Stimulated activated CD4-positive, alpha-beta T cell treated with anti-CD3 and anti-CD28 coated beads, Interleukin-2, amount 100 ng/mL, for 24 hours (primary cell): ENCODE measurements at places on chromosomes 5 and 9.

DNA sequence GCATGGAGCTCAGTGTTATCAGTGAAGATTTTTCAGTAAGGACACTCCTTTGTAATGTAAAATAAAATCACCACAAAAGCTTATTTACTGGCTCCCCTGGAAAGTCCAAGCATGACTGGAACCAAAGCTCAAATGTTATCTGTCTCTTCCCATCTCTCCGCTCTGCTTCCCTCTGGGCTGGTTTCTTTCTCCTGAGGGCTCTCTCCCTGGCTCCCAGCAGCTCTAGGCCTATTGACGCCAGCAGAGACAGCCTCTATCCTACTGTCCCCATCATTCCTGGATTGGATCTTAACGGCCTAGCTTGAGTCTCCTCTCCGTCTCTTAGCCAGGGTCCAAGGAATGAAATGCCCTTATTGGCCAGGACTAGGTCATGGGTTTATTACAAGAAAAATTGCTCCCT, 86.1 kb downstream of the TMEM167A start:
- no peak for DNase-seq

DNA sequence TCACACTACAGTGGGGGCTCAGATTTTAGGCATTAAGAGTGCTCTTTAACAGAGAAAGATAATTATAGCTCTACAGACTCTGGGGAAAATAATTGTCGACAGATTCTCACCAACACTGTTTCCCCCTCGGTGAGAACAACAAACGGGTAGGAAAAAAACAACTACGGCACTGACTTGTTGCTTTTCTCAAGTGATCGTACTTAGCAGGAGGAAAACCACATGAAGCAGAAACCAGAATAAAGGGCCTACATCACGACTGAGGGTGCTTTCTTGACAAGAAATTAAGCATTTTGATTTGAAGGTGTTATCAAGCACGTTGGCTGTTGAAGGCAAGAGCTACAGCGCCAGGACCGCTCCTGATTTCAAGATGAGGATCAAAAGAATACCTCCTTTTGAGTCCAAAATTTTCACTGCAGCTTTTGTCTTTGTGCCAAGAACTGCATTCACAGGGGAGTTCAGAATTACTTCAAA, 27.2 kb upstream of the CER1 start:
- DNase-seq, result no peak

DNA sequence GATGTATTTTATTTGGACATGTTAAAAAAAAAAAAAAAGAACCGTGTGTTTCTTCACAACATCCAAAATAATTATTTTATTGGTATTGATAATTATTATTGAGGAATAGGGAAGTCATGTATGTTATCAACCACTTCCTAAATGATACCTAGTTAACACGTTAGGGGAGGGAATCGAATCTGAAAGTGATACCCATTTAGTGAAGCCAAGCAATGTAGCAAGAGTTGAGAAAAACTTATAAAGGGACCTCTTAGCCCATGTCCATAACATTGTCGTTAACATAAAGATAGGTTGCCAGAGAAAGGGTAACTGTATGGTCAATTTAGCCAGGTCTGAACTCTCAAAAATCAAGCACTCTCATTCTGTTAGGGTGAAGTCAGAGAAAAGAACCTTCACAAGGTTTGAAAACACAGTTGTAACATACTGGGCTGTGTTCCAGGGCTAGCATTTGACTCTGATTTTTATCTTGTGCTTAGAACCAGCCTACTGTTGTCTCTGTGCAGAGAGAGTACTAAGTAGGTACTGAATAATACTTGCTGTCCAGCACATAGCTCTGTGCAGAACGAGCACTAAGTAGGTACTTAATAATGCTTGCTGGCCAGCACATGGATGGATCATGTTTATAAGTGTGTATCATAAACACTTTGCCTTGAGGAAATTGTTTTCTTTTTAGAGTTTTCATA, 60.4 kb downstream of the GHR start:
- DNase-seq, result no peak

DNA sequence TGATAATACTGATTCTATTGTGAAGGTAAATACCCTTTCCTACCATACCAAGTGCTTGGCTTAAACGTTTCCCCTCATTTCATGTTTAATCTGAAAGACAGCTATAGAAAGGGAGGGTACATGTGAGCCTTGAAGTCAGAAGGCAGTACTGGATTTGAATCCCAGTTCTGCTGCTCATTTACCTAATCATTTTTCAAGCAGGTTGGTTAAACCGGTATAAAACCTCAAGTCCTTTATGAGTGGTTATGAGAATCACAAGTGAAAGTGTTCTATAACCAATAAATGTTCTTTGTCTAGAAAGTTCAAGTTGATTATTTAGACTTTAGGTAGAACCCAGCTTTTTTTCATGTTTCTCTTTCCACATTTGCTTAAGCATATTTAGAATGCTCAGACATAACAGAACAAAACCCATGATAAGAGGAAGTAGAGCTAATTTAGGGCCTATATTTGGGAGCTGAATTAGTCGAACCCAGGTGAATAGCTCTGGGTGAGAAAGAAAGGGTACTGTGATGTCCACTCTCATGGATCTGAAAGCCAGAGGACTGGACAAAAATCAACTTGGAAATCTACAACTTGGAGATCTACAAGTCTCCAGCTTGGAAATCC, 29.7 kb upstream of the F2RL2 start:
- no peak for DNase-seq
